ENCODE measurements at places on chromosomes 1 and 21.

DNA sequence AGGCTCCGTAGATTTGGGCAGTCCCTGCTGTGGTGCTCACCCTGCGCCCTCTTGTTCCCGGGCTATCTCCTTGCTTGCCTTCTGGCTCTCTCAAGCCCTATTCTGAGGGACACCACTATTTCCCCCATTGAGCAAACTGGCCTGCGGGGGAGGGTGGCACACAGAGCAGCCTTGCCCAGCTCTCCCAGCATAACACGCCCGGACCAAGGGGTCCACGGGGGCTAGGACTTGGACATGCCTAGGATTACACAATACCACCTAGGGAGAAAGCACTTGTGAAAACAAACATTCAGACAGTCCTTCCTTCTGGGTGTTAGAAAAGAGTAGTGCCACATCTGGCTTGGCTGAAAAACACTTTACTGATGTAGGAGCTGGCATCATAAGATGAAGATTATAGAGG, 7.4 kb downstream of the TADA1 start:
- DNase-seq = no peak

DNA sequence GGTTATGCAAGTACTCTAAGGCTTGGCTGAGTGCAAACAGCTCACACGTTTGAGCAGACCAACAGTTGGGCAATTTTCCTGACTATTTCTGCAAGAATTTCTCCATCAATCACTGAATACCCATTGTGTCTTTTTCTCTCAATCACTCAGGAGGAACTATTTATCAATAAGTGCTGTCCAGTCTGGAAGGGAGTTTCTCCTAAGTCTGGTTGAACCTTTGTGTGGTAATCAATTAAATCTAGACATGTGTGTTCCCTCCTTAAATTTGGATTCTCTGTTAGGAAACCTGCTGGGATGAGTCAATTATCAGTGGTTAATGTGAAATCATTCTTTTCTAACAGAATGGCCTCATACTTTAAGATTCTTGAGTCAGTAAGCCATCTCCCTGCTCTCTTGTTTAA, 6.8 kb upstream of the AADACL3 start:
- DNase-seq = no peak

GRCh38 chr21:28923439-28923975, 69.2 kb downstream of the LTN1 start:
- DNase-seq = no peak

DNA sequence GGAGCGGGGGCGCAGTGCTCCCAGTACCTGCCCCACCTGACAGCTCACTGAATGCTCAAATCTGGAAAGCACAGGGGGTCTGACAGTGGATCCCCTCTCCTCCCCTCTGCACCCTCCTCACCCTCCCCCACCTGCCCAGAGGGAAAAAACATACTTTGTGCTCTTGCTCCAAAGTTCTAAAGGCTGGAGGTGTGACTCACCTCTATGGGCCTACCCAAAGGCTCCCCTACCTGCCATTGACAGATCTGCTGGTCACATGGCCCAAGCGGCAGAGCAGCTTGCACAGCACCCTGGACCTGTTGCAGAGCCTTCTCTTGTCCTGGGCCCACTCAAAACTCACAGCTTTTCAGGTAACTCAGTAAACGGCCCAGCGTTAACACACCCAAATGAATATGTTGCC, 55.7 kb downstream of the ADSS2 start:
- DNase-seq = no peak

GRCh38 chr1:25051504-25051903, 121.4 kb upstream of the RUNX3 start:
- no peak for DNase-seq

DNA sequence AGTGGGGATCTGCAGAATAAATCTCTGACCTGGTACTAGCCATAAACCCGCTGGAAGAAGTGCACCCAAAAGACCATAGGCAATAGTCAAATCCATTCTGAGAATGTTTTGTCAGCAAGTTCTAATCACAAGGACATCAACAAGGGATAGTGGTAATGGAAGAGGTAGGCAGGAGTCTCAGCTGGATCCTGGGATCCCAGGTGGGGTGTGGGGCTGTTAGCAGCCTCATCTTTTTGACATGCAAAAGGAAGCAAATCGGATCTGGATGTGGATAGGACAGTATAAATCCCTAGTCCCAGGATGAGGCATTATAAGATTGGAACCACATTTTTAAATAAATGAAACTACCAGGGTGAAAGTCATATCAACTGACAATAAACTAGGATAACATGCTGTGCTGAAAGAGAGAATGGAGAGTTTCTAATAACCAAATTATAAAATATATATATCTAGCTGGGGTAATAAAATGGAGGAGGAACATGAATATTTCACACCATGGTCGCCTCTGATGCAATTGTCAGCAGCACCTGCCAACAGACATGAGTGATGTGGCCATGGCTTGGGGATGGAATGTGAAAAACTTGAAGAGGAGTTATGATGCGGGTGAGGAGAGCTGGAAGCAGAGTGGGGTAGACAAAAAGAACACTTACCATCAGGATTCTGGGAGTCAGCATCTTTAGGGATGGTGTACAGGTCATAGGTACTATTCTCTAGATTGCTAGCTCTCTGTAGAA, 23.7 kb upstream of the PEX19 start:
- DNase-seq = no peak

DNA sequence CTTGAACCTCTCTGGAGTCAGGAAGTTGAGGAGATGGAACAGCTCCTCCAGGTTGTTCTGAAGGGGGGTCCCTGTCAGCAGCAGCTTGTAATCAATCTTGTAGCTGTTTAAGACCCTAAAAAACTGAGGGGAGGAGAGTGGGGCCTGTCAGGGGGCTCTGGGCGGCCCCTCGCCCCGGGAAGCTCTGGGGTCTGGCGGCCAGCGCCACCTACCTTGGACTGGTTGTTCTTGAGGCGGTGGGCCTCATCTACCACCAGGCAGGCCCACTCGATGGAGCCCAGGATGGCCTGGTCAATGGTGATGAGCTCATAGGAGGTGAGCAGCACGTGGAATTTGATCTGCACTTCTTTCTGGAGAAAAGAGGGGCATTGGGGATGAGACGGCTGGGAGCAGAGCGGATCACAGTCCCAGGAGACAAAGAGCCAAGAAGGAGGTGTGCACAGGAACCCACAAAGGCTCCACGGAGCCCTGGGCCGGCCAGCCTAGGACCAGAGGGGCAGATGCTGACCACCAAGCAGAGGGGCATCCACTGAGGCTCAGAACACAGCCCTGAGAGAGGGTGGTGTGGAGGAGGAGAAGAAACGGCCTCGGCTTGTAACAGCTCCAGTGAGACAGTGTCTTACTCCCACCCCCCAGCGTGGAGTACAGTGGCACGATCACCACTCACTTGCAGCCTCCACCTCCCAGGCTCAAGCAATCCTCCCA, 43.5 kb downstream of the CHD5 start:
- no peak for DNase-seq

DNA sequence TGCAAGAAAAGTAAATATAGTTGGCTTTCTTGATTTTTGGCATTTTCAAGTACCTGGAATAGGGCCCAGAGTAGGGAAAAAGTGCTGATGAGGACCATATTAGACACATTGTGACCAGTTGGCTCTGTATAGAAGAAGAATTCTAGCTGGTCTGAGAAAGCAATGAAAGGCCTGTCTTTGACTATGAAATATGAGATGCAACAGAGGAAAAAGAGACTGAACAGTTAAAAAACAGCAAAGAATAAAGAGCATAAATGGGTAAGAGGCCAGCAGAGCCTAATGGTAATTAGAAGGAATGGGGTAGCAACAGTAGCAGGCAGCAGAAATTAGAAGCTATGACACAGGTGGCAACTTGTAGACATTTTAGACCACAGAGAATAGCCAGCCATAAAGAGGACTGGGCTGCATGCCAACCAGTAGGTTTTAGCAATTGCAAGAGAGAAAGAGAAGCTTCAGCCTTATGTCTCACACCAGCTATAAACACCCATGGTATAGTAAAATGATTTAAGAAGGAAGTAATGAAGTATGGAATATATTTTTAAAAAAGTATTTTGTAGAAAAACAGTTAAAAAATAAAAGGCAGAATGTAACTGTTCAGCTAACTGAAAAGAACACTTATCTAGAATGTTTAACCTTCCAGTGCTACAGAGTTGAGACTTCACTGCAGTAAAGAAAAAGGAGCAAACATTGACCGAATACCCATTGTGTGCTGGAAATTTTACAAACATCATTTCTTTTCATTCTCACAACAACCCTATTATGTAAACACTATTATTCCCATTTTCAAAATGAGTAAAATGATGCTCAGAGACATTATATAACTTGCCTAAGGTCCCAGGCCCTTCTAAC, 114.1 kb downstream of the LHX4 start:
- no peak for DNase-seq

GRCh38 chr21:14454016-14455009, 71.4 kb upstream of the HSPA13 start:
- no peak for DNase-seq

- no peak for DNase-seq
Observed at GRCh38 chr1:169112241-169112640, 5.8 kb downstream of the ATP1B1 start.

DNA sequence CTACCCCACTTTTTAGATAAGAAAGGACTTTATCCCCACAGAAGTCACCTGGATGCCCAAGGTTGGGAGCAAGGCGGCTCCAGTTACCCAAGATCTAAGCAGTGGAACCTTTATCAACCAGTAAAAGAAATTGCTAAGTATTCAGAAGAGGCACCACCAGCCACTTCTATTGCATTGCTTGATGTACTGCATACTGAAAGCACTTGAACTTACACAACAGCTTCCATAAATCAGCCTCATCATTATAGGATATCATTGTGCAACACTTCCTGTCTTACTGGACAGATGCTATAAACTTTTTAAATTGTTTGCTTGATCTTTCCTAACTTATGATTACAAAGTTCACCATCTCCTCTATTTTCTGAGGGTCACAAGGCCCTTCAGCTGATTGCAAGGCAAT, 642.7 kb upstream of the CXADR start:
- no peak for DNase-seq

DNA sequence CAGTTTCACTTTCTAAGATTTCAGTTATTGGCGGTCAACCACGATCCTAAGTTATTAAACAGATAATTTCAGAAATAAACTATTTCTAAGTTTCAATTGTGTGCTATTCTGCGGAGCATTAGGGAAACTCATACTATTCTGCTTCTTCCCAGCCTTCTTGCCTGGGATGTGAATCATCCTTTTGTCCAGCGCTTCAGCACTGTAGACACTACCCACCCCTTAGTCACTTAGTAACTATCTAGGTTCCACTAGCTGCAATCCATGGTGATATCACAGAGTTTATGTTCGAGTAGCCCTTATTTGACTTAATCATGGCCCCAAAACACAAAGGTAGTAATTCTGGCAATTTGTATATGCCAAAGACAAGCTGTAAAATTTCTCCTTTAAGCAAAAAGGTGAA, 279.9 kb upstream of the ADAMTS5 start:
- DNase-seq = no peak

- DNase-seq = no peak
Observed at GRCh38 chr1:14790982-14791381, 192.5 kb downstream of the KAZN start.

DNA sequence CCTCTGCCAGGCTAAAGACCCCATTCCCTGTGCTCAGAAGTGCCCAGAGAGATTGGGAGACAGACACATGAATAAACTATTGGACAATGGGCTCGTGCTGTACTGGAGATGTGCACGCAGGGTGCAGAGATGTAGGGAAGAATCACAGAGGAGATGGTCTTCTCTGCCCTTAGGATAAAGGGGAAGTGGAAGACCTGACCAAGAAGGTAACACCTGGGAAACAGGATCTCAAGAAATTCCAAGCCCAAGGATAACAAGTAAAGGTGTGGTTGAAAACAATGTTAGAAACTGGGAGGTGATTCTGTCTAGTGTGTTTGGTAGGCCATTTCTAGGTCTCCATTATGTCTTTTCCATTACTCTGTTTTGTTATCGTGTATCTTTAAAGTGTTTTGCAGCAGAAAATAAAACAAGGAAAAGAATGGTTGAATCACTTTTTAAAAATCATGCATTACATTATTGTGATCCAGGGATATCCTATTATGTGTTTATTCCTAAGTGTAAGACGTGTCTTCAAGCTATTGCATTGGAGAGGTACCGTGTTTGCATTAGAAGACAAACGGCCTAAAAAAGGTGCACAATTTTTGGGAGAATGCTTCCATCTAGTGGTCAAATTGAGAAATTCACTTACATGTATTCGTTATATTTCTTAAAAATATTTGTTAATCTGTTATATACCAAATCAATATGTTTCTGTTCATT, 40.8 kb upstream of the KCTD3 start:
- no peak for DNase-seq

- no peak for DNase-seq
Observed at GRCh38 chr1:201681375-201681774, 142.4 kb downstream of the NAV1 start.

DNA sequence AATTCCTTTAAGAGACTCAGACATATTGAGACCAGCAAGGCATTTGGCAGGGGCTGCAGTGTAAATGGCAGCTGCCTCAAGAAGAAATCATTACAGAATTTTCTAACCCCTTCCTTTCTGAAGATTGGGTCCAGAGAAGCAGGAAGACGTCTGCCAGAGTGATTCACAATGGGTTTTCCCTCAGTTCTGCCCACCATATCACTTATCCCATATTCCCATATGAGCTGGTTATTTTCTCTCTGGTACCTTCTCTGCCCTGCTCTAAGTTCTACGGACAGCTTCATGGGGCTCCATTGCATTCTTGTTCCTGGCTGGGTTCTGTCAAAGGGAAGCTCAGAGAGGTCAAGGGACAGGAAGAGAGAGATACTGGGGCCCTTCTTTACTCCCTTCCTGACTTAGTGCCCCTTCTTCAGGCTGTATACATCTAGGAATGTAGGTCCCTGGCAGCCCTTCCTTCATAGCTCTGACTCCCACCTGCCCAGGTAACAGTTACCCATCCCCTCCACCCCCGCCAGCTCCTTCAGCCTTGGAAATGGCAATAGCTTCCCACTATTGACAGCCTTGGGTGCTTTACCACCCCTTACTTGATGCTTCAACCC, 420.6 kb upstream of the DAB1 start:
- no peak for DNase-seq

- DNase-seq = no peak
Observed at GRCh38 chr1:221105578-221105977, 226.3 kb downstream of the HLX start.

DNA sequence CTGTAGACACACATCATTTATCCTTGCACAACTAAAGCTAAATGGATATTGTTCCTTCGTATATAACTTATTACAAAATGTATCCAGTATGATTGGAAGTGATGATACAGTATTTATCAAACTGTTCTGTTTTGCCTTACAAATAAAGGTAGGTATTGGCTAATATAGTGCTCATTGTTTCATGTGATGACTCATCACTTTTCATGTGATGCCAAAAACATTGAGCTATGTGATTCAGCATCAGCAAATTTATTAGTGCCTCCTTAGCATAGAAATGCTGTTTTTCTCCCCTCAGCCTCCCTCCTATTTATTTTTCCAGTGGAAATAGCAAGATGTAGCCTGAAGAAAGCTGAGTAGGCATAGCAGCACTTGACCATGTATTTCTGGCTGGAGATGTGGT, 228.6 kb upstream of the LYPLAL1 start:
- no peak for DNase-seq

GRCh38 chr1:225580238-225581099, 72.5 kb downstream of the ENAH start:
- DNase-seq = no peak

Data from D721Med (cell line).